Activated CD4-positive, alpha-beta T cell treated with anti-CD3 and anti-CD28 coated beads for 1 hour (primary cell): ENCODE measurements at places on chromosomes 2 and 18.

DNA sequence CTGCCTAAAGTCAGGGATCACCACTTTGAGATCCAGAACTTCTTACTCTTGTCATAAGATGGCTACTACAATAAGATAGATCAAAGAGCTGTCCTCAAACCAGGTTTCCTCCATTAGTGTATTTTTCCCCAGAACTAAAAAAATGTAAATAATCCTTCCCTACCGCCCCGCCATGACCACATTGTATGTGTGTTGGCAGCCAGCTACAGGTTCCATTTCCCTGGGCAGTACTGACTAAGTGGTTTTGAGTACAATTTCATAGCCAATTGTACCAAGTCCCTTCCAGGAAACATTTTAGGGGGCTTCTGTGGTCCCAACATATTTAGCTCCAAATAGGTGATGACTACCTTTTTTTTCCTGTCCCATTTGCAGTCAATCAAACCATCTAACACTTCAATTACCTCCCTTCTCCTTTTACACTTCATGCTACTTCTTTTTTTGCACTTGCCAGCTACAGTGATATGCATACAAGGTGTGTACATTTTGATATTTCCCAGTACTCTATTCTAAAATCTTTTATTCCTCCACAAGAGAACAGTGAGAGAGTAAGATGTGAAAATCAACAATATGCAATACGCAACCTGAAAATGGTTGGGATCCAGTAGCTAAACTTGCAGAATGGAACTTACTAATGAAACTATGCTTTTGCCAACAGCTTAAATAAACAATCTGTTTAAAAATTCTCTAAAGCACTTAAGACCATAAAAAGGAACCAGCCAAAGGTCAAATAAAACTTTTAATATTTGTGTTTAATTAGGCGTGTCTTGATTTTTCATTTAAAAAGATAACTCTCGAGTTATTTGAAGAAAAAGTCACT lies 3.9 kb downstream of the PUM2 start:
- DNase-seq: no peak

- no peak for DNase-seq
Measured at GRCh38 chr18:76392349-76392748, 102.7 kb downstream of the ZNF516 start.

DNA sequence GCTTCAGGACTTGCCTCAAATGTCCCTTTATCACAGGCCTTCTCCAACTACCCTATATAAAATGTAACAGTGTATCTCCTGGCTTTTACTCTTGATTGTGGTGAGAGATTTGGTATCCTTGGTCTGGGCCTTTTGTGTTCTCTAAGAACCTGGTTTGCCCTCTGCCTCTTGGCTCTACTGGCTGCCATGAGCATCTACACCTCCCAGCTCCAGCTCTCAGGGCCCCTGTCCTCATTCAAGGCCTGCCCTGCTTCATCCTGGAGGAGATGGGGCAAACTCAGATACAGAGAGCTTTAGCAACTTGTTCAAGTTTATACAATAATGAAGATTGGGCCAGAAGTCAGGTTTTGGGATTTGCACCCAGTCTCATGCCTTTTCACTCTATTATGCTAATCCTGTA lies 45.0 kb downstream of the QPCT start:
- DNase-seq: no peak

GRCh38 chr2:181554061-181554830 lies 97.1 kb downstream of the ITGA4 start:
- DNase-seq: no peak

GRCh38 chr2:86671337-86671981 lies 47.8 kb upstream of the RNF103 start:
- DNase-seq: no peak

DNA sequence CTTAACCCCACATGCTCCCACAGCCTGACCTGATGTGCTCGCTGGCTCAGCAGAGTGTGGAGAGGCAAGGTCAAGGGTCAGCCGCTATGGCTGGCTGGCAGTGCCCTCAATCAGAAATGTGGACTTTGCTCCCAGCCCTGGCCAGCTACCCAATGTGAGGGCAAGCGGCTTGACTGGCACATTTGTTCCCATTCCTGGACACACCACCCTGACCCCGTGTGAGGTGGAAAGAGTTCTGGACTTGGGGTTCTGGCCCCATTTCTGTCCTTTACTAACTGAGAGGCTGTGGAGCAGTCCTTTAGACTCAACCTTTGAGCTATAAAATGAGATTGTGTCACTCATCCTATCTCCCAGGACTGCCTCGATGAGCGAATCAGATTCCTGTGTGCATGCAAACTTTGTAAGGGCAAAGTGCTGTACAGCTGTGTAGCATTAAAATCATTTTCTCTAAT lies 9.1 kb downstream of the THNSL2 start:
- DNase-seq: no peak

- no peak for DNase-seq
Measured at GRCh38 chr2:168008646-168009195, 238.7 kb downstream of the STK39 start.

DNA sequence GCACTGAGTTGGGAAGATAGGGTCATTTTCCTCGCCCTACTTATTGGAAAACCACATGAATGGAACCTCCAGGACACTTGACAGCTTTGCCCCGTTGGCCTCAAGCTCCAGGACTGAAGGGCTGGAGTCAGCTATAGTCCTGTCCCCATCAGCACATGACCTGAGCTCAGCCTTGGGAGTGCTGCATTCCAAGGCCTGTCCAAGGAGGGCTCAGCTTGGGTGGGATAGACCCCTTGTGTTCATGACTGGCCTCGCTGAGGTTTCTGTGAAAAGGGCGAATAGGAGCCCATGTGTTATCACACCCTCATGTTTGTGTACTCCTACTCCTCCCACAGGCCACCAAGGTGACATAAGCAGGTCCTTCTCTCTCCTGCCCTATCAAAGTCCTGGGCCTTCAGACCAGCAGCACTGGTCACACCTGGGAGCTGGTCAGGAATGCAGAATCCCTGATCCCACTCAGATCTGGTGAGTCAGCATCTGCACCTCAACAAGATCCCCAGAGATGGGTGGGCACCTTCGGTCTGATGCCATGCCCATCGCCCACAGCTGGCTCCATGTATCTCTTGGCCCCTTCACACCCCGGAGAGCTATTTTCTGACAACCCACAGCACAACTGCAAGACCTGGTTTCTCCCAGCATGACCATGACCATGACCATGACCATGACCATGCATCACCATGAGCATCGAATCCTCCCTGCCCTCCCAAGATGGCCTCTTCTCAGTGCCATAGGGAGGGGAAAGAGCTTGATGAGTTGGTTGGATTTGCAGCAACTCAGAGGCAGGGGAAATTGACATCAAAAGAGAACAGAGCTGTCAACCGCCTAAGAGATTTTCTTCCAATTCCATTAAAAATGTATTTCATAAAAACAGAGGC lies 83.0 kb upstream of the RAB6C start:
- DNase-seq: no peak

DNA sequence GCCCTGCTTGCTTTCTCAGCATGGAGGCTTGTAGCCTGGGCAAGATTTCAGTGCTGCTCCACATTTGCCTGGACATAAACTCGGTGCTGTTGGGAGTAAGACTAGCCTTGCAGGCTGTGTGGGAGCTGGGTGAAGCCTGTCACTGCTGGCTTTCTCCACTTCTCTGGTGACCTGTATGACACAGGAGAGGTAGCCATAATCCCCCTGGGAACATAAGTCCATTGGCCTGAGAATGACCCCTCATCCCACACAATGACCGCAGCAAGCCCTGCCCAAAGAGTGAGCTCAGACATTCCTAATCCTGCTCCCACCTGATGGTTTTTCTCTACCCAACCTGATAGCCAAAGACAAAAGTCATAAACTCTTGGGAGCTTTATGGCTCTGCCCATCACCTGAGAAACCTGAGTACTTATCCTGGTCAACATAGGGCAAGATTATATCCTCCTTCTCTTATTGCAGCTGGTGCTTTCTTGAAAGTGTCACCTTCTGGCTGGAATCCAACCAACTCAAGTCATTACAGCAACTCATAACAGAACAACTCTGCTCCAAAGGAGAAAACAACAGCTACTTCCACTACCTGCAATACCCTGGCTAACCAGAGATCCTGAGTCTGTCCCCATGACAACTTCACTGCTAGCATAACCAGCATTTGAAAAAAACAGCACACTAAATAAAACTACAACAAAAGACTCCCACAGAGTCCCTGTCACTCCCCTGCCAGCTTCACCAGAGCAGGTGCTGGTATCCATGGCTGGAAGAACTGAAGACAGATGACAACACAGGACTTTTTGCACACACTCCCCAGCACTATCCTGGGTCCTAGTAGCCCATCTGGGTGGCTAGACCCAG lies 834.4 kb upstream of the DDX18 start:
- no peak for DNase-seq
